ENCODE measurements at places on chromosomes 5 and 9. TPM values are rescaled to one million over a fixed set of nuclear protein-coding genes. Genes with fewer than 3 reads are reported as not detected.

Gene CSF2
- polyA plus RNA-seq = 0.43 TPM

Gene DNLZ
- polyA plus RNA-seq = 58.4 TPM

Gene SLC6A7
- polyA plus RNA-seq = not detected

Gene HAND1
- not detected for polyA plus RNA-seq

Gene GARNL3
- 2.1 TPM for polyA plus RNA-seq

Gene DMRT3
- not detected for polyA plus RNA-seq

Gene MYMK
- not detected for polyA plus RNA-seq

Gene PCDHB5
- polyA plus RNA-seq = not detected

Gene ITGA2
- not detected for polyA plus RNA-seq

Gene ARID3C
- polyA plus RNA-seq = not detected

GRCh38 chr5:114411380-114411931, 49.6 kb downstream of the KCNN2 start:
- no peak for DNase-seq

GRCh38 chr5:126334760-126335159, 88.4 kb upstream of the GRAMD2B start:
- DNase-seq = no peak

- DNase-seq = no peak
Observed at GRCh38 chr9:35277628-35278359, 116.0 kb downstream of the UNC13B start.

DNA sequence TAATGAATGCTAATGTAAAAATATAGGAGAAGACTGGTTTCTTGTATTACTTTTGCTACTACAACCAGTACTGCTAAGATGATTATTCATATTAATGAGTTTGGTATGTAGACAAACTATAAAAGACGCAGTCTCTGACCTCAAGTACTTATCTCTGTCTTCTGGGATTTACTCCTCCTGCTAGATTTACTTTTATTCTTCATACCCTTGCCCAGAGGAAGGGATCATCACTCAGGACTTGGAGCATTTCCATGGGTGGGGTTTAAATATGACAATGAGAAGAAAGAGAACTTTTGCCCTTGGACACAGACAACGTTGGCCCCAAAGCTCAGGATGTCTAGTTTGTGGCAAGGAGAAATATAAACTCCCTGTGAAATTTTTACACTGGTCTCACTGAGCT, 126.1 kb downstream of the BNC2 start:
- no peak for DNase-seq

GRCh38 chr5:142432369-142432863, 107.6 kb upstream of the SPRY4 start:
- peak; percentile 51 for DNase-seq

DNA sequence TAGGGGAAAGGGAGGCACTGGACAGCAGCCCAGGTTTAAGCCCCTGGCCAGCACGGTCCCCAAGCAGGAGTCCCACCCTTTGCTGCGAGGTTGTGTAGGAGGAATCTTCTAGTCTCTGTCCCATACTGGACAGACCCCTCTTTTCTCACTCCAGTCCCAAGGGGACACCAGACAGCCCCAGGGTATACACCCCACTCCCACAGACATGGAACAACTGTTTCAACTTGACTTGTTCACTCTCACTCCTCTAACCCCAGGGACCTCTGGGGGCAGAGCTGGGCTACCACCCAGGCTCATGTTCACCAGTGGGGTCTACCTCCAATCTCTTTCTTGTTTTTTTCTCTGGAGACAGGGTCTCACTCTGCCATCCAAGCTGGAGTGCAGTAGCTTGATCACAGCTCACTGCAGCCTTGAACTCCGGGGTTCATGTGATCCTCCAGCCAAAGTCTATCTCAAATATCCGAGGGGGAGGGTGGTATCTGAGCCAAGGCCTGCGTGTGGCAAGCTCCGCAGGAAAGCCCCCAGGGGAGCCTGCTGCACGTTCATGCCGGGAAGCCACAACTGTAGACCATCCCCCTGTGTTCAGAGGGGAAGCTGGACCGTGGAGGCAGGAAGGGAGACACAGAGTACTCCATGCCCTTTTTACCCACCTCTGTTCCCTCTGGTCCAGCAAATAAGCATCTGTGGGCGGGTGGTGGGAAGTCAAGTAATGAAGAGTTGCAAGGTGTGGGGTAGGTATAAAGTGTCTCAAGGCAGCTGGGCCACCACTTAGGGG, 1.8 kb downstream of the PTGES2 start:
- DNase-seq = no peak

DNA sequence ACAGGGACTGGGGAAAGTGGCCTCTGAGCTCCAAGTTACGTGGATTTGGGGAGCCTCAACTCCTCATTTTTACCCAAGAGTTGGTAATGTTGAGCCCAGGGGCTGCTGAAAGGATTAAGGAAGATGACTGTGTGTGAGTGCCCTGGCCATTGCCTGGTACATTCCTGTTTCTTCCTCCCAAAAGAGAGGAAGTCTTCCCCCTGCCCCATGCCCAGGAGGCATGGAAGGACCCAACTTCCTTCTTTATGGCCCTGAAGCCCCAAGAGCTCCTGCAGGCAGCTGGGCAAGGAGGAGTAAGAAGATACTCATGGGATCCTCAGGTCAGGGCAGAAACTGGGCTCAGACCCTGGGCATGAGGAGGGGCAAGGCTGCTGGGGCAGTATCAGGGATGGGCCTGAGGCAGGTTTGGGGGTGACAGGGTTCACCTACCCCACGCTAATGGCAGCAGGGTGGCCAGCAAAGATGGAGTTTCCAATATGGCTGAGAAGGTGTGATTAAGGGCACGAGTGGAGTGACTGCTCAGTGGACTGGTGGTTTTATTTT, 118.3 kb upstream of the MVB12B start:
- DNase-seq = no peak

GRCh38 chr5:38871058-38871605, 25.3 kb downstream of the OSMR start:
- DNase-seq = no peak

DNA sequence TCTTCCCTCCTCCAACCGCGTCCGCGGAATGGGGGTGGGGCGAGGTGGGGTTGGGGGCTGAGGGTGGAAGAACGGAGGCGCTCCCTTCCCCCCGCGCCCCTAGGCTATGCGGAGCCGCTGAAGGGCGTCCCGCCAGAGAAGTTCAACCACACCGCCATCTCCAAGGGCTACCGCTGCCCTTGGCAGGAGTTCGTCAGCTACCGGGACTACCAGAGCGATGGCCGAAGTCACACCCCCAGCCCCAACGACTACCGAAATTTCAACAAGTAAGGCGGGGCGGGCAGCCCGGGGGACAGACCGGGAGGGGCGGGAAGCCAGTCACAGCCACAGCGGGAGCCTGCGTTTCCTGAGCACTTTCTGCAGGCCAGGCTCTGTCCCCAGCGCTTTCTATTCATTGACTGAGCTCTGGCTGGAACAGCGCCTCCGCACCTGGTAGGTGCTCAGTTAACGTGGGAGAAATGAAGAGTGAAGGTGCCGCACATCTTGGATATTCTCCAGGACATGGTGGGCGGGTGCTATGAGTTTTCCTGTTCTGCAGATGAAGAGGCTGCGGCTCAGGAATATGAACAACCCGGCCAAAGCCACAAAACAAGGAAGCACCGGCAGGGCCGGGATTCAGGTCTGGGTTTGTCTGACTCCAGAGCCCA, 11.3 kb downstream of the MYOZ3 start:
- DNase-seq = no peak

GRCh38 chr5:66882606-66883227, 286.5 kb downstream of the MAST4 start:
- no peak for DNase-seq

GRCh38 chr5:122141751-122142150, 12.4 kb downstream of the ZNF474 start:
- DNase-seq = no peak

DNA sequence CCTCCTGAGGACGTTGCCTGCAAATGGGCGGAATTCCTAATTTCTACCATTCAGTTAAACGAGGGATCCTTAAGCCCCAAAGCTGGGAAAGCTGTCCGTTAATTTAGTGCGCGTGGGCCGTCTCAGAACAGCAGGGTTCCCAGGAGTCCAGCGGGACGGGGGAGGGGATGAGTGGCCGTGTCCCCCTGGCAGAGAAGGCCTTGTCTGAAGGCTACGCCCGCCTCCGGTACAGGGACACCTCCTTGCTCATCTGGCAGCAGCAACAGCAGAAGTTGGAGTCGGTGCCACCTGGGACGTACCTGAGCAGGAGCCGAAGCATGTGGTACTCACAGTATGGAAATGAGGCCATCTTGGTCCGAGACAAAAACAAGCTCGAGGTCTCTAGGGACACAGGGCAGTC, 1.3 kb downstream of the BRD3OS start:
- no peak for DNase-seq

GRCh38 chr5:50564079-50564478, 102.4 kb upstream of the PARP8 start:
- peak; percentile 64 for DNase-seq

DNA sequence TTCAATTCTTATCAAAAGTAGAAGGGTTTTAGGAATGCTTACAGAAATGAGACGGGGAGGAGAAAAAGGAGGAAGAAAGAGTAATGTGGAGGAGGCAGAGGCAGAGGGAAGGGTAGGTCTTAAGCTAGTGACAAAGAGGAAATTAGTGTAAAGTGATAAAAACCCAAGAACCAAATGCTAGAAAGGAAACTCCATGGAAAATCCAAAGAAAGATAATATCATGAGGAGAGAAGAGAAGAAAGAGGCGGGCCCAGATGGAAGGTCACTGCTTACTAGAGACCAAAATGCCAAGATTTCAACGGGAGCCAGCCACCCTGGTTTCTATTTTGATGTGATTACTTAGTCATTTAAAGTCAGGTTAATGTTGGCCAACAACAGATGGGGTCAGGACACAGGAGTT, 68.6 kb upstream of the IL12B start:
- no peak for DNase-seq

- DNase-seq = no peak
Observed at GRCh38 chr9:24765025-24765756, 219.5 kb upstream of the IZUMO3 start.

DNA sequence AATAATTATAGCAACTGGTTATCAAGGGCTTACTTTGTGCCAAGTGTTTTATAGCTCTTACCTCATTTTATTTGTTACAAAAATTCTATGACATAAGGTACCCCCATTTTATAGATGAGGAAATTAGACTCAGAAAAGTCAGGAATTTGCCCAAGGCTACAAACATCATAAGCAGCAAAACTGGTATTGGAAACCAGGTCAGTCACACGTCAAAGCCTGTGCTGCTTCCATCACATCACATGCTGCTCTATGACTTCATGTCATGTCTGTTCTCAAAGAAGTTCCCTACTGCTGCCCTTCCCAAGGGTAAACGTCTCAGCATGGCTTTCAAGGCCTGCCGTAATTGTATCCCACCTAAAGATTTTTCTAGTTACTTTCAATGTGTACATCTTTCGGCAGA, 6.9 kb upstream of the KIF2A start:
- DNase-seq = no peak

DNA sequence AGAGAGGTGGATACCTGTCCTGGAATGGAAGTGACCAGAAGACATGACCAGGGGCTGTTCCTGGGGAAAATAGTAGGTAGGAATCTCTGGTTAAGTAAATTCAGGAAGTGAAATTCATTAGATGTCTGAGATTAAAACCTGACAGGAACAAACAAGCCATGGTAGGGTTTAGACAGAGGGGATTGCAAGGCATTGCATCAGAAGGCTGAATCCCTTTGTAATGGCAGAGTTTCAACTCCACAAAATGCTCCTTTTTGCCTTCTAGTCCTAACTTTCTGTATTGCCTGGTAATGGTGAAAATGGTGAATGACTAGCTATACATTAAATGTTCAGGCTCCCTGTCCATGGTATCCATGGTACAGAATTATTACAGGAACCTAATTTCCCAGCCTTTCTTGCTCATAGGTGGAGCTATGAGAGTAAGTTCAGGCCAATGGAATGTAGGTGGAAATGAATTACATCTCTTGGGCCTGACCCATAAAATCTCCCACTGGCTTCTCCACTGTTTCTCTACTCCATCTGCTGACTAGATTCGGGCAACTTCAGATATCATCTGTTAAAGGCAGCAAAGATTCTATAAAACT, 113.4 kb upstream of the CNTLN start:
- DNase-seq = no peak

DNA sequence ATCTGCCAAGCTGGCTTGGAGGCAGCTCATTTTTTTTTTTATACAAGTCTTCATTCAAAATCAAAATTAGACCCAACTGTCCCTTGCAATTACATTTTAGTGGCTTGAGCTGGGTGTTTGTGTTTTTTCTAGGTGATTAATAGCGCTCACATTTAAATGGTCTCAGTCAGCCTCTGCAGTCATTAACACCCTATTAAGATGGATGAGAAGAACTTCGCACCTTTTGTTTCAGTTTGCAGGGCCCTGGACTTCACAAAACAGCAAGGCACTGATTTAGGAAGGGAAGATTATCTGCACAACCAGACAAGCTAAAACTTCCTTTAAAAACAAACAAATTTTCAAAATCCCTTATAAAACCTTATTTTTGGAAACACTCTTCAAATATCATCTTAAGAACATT, 374.8 kb downstream of the EFNA5 start:
- no peak for DNase-seq

GRCh38 chr9:126367616-126368015, 41.0 kb downstream of the MVB12B start:
- DNase-seq = no peak

- DNase-seq = no peak
Observed at GRCh38 chr5:126965061-126965475, 65.3 kb downstream of the MARCHF3 start.

DNA sequence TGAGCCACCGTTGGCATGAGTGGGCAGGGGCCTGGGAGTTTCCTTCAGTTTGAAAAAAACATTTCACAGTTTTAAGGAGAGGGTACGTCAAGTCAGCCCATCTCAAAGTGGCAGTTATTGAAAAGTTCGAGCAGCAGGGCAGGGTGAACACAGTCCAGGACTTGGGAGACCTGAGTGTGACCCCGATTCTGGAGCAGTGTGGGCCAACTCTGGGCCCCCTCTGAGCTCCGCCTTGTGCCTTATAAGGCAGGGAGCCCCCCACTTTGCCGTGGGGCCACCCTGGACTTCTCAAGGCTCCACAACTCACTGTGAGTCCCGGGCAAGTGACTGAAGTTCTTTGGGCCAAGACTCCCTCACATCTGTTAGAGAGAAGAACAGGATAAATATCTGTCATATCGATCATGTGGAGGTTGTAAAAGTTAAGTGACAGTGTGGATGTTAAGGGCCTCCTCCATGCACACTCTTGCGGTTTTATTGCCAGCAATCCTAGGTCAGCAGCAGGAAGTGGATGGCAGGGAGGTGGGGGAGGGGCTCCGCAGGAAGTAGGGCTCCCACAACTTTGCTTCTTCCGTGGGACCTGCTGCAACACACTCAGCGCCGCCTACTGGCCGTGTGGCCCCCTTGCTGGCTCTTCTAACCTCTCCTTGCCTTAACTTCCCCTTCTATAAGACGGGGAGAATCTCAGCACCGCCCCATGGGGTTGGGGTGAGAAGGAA, 38.4 kb downstream of the HRH2 start:
- DNase-seq = peak; percentile 17

DNA sequence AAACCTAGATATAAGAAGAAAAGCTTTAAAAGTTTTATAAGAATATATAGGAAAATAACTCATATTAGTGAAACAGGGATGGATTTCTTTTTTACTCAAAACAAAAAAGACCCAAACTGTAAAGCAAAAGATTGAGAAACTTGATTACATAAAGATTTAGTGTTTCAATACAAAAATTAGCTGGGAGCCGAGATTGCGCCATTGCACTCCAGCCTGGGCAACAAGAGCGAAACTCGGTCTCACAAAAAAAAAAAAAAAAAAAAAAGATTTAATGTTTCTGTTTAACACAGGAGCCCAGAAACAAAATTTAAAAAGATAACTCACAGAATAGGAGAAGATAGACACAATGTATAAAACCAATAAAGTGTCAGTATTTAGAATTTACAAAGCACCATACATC, 45.2 kb downstream of the CDC14B start:
- DNase-seq = no peak
